CD4-positive, alpha-beta T cell treated with Interleukin-2 at 100 ng/mL for 4 hours (primary cell): ENCODE measurements at places on chromosomes 6 and 20.

DNA sequence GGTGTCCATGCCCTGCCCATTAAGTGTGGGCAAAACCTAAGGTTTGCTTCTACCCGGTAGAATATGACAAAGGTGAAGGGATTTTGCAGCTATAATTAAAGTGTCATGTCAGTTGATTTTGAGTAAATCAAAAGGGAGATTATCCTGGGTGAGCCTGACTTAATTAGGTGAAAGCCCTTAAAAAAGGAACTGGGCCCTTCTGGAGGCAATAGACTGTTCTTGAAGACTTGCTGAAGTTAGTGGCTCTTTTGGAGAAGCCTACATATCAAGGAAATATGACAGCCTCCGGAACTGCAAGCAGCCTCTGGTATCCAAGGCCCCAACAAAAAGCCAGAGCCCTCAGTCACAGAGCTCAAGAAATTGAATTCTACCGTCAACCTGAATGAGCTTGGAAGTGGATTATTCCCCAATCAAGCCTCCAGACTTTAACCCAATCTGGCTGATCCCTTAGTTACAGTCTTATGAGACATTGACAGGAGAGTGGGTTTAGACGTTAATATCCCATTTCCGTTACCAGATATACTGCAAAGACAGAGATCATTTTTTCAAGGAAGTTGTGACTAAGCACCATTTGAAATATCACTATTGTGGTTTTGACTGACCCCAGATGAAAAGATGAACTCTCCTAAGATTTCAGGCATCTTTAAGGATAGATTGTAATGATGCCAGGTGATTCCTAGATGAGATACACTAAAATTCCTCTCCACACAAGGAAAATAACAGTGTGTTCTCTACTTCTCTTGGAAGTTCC is 303.4 kb downstream of the PLCB1 start:
- DNase-seq = no peak

DNA sequence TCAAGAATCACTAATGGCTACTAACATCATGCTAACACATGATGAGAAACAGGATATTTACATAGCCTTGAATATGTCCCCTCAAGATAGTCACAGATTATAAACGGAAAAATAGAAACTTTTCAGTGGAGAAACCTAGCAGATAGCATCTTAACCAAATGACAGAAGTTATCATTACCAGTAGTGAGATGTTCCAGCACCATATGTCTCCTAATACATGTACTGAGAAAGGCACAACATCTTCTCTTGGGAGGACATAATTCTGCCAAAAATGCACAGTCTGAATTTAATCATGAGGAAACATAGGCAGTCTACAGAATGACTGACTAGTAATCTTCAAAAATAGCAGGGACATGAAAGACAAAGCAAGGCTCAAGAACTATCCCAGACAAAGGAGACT is 19.9 kb upstream of the PRIM2 start:
- no peak for DNase-seq

DNA sequence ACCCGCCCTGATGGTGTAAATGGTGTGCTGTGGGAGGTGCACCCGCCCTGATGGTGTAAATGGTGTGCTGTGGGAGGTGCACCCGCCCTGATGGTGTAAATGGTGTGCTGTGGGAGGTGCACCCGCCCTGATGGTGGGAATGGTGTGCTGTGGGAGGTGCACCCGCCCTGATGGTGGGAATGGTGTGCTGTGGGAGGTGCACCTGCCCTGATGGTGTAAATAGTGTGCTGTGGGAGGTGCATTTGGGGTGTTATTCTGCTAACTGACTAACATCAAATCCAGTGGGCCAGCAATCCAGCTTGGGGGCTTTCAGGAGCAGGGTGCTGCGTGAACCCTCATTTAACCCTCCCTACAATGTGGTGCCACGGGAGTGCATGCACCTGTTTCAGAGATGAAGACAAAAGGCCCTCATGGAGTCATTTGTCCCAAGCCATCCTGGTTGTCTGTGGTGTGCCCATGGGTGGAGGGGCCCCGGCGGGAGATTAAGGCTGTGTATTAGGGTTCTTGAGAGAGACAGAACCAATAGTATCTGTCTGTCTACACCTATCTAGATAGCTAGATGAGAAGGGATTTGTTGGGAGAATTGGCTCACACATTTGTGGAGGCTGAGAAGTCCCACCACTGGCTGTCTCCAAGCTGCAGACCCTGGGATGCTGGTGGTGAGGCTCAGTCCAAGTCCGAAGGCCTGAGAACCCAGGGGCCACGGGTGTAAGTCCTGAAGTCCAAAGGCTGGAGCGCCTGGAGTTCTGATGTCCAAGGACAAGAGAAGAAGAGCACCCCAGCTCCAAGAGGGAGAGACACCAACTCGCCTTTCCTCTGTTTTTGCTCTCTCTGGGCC is 39.2 kb downstream of the TMEM242 start:
- no peak for DNase-seq

- DNase-seq = no peak
Observed at GRCh38 chr6:39777661-39778060, 14.5 kb upstream of the DAAM2 start.

DNA sequence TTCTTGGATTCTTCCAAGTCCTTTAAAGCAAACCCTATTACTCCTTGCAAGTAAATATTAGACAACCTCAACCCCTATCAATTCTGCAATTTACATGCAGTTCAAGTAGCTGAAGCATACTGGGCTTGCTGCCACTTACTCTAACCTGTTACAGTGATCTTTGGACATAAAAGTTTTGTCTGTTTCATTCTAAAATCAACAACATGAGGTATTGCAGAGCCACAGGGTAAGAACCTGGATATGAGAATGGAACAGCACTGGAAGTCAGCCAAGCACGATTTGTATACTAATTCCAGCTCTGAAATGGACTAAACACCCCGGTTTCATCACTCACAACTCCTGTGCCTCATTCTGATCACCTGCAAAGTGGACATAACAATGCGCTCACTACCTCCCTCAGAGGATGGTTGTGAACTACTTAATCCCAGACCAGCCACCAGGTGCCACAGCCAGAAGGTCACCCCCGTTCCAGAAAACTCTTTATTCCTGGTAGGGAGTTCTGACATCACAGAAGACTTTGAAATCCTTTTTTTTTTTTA is 270.0 kb downstream of the ADGB start:
- DNase-seq = no peak

GRCh38 chr6:128350416-128351254 is 169.8 kb downstream of the PTPRK start:
- no peak for DNase-seq

- DNase-seq = no peak
Observed at GRCh38 chr20:5290596-5290995, 26.2 kb downstream of the PROKR2 start.

DNA sequence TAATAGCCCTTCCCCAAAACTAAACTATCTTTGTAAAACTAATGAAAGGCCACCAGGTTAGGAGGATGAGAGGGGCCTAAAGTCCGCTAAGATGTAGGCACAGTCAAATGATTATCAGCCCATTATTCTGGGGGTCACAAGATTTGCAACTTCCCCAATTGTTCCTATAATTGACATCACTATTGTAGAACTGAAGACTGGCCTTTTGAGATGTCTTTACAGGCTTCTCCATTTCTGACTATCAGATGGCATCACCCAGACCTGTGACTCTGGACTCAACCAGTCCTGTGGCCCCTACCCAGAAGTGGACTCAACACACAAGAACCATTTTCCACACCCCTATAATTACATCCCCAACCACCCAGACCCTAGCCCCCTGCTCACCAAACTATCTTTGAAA is 61.5 kb upstream of the MAP7 start:
- DNase-seq = no peak

GRCh38 chr6:132300323-132300949 is 100.8 kb downstream of the MOXD1 start:
- peak; percentile 10 for DNase-seq

DNA sequence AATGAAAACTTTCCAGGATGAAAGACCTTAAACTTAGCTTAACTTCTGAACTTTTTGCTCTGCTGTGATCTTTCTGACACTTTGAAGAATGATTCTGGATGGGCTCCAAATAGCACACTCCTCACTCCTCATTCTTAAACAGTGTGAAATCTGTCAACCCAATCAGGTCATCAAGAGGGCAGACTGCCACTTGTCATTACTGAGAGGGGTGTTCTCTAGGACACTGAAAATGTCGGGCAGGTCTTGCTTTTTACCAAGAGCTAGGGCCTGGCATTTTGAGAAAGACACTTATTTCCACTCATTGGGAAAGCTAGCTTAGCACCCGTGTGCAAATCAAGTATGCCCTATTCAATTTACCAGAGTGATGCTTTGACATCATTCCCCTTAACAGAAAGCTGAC is 122.2 kb downstream of the MTFR2 start:
- no peak for DNase-seq

DNA sequence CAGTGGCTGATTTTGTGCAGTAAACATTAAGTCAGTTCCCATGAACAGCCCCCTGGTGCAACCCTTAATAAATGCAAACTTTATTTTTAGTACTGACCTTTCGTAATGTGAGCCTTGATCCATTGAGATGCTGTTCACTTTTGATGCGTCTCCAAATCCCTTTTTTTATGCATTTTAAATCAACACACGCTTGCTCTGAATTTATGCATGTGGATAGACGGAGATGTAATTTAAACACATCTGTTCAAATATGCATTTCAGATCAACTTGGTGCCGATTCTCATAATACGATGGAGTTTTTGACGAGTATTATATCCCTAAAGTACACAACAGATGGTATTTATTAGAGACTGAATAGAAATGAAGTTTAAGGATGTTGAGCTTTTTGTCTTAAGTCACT is 505.7 kb downstream of the CDKAL1 start:
- no peak for DNase-seq

DNA sequence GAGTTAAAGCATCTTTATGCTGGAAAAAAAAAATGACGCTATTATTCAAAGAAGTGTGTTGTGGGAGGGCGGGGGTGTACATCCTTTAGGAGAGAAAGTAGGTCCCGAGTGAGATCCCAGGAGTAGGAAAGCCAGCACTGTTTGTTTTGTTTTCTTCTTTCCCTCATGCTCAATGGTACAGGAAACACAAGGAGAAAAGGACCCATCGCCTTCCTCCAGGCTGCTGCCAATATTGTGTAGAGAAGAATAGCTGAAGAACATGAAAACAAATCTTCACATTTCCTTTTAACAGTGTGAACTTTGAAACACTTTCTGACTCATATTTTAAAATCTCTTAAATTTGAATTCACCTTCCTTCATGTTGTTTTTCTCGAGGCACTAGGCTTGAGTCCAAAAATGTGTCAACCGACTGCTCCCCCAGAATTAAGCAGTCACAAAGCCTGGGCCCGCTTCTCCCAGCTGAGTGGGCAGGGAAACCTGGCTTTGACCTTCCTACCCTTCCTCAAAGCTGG is 22.3 kb downstream of the PPP1R16B start:
- DNase-seq = no peak

- DNase-seq = no peak
Observed at GRCh38 chr6:158619922-158620801, 24.4 kb downstream of the DYNLT1 start.

- DNase-seq = no peak
Observed at GRCh38 chr6:129032602-129033001, 149.7 kb downstream of the LAMA2 start.
